HT1080 (cell line): ENCODE measurements at places on chromosomes 5 and 9. TPM values are rescaled to one million over a fixed set of nuclear protein-coding genes. Genes with fewer than 3 reads are reported as not detected.
A peak's percentile ranks its signal among the peaks of the same experiment; 100 is the strongest.

GRCh38 chr9:74729136-74729695, 158.5 kb downstream of the TRPM6 start:
- no peak for DNase-seq

DNA sequence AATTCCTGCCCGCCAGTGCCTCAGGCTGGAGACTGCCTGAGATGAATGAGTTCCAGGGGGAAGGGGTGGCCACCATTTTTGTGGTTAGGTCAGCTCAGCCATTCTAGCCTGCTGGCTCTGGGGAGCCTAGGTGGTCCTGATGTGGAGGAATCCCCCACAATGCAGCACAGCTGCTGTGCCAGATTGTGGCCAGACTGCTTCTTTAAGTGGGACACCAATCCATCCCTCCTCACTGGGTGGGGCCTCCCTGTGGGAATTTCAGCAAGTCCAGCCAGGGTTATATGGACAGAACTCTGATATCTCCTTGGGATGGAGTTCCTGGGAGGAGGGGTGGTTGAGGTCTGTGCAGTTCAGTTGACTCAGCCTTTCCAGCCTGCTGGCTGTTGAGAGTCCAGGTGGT, 51.2 kb upstream of the DAP start:
- DNase-seq: peak; percentile 20

GRCh38 chr5:168451565-168451964, 34.7 kb upstream of the RARS1 start:
- no peak for DNase-seq

DNA sequence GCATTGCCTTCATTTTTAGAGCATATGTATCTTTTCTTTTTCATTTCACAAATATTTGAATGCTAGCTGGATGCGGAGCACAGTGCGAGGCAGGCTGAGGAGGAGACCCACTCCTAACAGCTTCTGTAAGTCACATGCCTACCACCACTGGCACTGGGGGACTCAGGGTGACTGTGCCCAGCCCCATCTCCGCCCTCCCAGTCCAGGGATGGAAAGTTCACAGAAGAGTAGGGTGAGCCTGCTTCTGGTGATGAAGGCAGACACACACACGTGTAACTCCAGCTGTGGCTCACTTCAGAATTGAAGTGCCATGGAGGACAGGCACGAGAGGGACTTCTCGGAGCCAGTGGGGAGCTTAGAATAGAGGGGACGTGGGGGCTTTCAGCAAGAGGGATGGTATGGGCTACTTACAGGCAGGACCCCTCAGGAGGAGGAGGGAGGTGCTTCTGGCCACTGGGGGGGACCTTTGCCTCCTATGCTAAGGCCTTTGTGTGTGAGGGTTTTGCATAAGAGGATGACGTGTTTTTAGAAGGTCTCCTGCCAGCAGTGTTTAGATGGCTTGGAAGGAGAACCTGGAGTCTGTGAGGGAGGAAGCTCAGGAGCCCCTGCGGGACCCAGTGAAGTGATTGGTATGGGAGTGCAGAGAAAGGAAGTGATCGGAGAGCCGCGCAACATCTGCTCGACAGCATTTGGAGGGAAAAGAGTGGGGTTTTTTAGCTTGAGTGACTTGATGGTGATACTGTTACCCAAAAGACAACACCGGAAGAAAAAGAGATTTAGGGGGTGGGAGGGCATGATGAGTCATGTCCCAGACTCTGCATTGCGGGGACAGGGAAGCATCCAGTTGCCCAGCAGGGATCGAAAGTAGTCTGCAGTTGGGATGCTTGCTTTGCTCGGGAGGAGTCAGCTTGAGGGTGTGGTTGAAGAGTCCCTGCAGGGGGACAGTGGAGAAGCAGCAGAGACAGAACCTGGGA, 163.5 kb upstream of the OTULINL start:
- DNase-seq: peak; percentile 84

DNA sequence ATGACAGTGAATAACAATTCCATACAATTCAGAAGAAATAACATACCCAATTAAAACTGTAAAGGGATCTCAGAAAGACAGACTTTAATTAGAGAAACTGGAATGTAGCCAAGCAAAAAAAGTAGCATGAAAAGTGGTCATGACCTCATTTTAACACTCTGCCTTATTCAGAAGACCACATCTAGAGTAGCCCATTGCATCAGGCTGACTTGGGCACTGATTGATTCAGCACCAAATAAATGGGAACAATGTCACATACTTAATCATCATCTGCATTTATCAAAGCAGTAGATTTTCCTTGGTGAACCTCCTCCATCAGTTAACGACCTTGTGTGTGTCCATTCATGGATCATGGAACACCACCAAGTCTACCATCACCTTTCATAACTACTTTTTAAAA, 992.1 kb downstream of the NR2F1-AS1 start:
- no peak for DNase-seq

- no peak for DNase-seq
Measured at GRCh38 chr9:93698140-93698908, 121.9 kb downstream of the PHF2 start.

- peak; percentile 27 for DNase-seq
Measured at GRCh38 chr5:76718381-76718832, 2.5 kb downstream of the F2R start.

- no peak for DNase-seq
Measured at GRCh38 chr5:92119110-92119509, 736.0 kb upstream of the ARRDC3 start.

- DNase-seq: peak; percentile 65
Measured at GRCh38 chr5:156201788-156202403, 125.1 kb upstream of the SGCD start.

DNA sequence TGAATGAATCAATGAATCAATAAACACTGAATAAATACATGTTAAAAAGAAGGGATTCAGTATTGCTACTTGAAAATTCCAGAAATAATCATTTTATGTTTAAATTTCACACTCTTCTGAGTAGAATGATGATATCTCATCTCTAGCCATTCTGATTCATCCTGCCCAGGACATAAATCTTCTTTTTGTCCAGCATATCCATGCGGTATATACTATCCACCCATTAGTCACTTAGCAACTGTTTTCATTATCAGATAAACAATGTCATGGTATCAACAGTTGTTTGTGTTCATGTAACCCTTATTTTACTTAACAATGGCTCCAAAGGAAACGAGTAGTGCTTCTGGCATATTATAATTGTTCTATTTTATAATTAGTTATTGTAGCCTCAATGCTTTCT, 432.4 kb upstream of the SMC2 start:
- no peak for DNase-seq

GRCh38 chr5:157718519-157718918, 12.7 kb upstream of the THG1L start:
- DNase-seq: peak; percentile 71

DNA sequence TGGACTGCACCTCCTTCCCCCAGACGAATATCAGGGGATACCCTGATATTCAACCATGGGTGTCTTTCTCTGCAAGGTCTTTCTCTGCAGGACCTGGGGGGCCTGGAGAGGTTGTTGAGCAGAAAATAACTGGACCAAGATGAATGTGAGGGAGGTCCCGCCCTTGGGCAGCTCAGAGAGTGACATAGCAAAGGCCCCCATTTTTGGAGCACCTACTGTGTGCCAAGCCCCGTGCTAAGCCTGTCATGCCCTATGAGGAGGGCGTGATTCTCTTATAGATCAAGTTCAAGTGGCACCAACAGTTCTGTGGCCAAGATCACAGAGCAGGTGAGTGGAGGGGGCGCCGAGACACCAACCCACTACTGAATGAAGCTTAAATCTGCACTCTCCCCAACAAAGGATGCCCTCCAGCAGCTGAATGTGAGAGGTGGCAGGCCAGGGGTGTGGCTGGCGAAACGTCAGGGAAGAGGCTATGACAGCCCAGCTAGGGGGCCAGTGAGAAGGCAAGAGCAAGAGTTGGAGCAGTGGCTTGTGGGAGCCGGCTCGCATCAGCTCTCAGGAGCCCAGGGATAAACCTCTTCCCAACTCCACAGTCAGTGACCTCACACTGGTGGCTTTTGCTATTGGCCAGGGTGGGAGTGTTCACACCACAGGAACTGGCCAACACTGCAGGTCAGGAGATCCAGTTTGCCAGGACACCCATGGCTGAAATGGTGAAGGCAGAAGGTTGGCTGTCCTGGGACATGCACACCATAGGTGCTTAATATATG, 5.3 kb downstream of the SARDH start:
- no peak for DNase-seq

- no peak for DNase-seq
Measured at GRCh38 chr5:136190091-136190720, 2.8 kb downstream of the SMIM32 start.

- no peak for DNase-seq
Measured at GRCh38 chr5:95057615-95058014, 227.3 kb downstream of the MCTP1 start.

- peak; percentile 81 for DNase-seq
Measured at GRCh38 chr5:27308153-27308552, 269.8 kb upstream of the CDH9 start.

- peak; percentile 56 for DNase-seq
Measured at GRCh38 chr5:73218552-73219171, 45.7 kb downstream of the TMEM174 start.

- DNase-seq: no peak
Measured at GRCh38 chr9:74503666-74504065, 6.5 kb downstream of the RORB start.

GRCh38 chr9:110476251-110476650, 103.3 kb downstream of the SVEP1 start:
- DNase-seq: no peak

DNA sequence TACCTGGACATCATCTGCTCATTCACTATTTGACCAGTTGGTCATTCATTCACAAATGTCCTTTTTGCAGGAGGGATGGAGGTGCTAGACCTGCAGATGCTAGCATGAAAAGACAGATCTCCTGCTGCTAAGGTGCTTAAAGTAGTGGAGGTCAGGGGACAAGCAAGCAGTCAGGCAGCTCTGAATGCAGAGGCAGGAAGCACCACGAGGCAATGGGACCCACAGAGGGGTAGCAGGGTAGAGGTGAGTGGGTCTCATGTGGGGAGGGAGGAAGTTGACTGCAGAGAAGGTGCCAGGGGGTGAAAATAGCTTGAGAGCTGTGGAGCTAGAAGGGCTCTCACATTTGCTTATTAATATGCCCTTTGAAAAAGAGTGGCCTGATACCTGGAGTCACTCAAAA, 25.2 kb downstream of the FXN start:
- DNase-seq: no peak

- peak; percentile 56 for DNase-seq
Measured at GRCh38 chr9:88425538-88425950, 37.3 kb downstream of the SPIN1 start.

- DNase-seq: no peak
Measured at GRCh38 chr5:39946356-39947045, 521.7 kb upstream of the DAB2 start.

GRCh38 chr5:143730112-143730801, 81.7 kb upstream of the HMHB1 start:
- DNase-seq: no peak

GRCh38 chr9:2120926-2121689, 106.0 kb downstream of the SMARCA2 start:
- DNase-seq: peak; percentile 29

- DNase-seq: no peak
Measured at GRCh38 chr5:61854531-61854930, 451.5 kb upstream of the KIF2A start.

- DNase-seq: peak; percentile 73
Measured at GRCh38 chr9:32500768-32501167, 25.2 kb downstream of the RIGI start.

DNA sequence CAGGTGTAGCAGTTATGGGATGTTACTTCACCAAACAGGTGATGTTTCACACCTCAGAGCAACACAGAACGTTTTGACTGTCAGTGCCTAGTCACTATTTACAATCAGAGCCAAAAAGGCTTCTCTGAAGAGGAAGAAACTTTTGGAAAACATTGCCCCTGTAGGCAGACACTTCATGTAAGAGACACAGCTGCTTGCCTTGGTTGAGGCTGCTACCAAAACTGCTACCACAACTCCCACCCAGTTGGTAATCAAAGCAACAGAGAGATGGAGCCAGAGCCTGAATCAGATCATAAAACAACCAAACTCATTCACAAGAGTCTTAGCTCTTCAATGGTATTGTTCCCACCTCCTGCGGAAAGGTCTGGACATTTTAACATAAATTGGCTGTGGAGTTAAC, 61.0 kb downstream of the CTSL start:
- no peak for DNase-seq

GRCh38 chr5:140925806-140926442, at the start of gene PCDHAC1:
TSS of gene PCDHAC1 (plus strand) at chr5:140926299. CDS start at chr5:140926893, 594 bp downstream.
- no peak for DNase-seq

Gene RBM27
- 16.1 and 21.9 TPM in 2 replicates for total RNA-seq

Gene CCL27
- 0.26 TPM in 1 of 2 replicates, not detected in the other for total RNA-seq

Gene GKAP1
- 1.9 and 2.0 TPM in 2 replicates for total RNA-seq

Gene TNPO1
- 167 and 205 TPM in 2 replicates for total RNA-seq

Gene KIF20A
- total RNA-seq: 99.6 and 107 TPM in 2 replicates

Gene CDKN2A
- not detected in 2 replicates for total RNA-seq

Gene SMC2
- total RNA-seq: 32.0 and 34.1 TPM in 2 replicates

Gene GHR
- 0.27 and 0.56 TPM in 2 replicates for total RNA-seq

Gene MRPL22
- 34.0 and 39.7 TPM in 2 replicates for total RNA-seq

Gene VCAN
- total RNA-seq: 7.5 and 7.8 TPM in 2 replicates

Gene IFNB1
- not detected in 2 replicates for total RNA-seq

Gene SHOC1
- not detected in 2 replicates for total RNA-seq

Gene CEL
- total RNA-seq: 0.45 TPM in 1 of 2 replicates, not detected in the other

Gene SLC1A3
- total RNA-seq: 23.7 and 27.1 TPM in 2 replicates

Gene SLC36A2
- total RNA-seq: not detected in 2 replicates

Gene GRXCR2
- total RNA-seq: not detected in 2 replicates
